Tongue (tissue), 3 donors: ENCODE measurements at places on chromosomes 11 and 22.

DNA sequence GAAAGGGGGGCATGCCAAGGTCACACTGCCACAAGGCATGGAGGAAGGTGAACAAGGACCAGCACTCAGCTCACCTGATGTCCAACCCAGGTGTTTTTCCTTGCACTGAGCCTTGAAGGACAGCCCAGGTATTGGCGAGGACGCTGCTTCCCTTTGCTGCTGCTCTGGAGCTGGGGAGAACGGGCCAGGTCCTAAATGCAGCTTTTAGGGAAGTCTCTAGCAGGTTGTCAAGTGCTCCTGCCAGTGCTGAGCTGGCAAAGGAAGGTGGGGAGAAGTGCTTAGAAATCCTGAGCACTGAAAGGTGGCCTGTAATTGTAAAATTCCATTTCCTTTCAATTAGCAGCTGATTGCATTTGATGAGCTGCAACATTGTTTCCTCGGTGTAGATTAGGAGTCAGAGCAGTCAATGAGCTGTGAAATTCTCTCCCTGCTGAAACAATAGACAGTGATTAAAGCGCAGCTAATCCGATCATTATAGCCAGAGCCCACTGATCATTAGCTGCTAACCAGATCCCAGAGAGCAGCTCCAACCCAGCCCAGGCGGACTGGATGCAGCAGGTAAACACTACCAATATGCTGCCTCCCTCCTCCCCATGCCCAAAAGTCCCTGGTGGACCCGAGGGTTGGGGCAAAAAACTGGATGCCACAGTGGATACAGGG, 507.6 kb downstream of the INSC start:
- no peak for DNase-seq

DNA sequence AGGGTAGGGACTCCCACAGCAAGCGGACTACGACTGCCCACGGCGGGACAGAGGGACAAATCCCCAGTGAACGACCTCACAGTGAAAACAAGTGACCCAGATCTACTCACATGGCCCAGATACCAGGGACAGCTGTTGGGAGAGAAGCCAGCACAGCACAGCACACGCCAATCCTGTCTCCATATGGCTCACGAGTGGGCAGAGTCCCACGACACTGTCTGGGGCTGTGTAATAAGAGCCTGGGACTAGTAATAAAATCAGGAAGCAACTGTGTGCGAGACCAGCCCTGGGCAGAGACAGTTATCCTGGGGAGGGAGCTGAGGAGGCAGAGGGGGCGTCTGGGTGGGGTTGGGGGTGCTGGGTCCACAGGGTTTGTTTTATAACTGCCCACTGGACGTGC, 385.0 kb downstream of the CTTN start:
- DNase-seq, result peak; percentile 80

GRCh38 chr11:34345991-34346480, 11.8 kb downstream of the ABTB2 start:
- DNase-seq, result peak; percentile 94

GRCh38 chr22:50303848-50304527, 3.5 kb downstream of the PLXNB2 start:
- DNase-seq, result peak; percentile 46

DNA sequence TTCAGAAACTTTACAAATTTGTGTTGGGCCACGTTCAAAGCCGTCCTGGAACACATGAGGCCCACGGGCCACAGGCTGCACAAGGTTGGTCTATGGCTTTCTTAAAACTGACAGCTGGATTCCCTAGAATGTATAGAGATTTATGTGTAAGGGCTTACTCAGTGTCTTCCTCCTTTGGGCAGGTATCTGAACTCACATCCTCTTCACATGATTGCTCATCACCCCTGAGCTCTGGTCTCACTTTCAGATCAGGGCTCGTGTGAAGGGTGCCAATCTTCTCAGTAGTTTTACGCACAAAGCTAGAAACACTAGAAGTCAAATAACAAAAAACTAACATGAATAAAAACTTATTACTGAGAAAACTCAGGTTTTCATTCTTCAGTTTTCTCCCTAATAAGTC, 27.1 kb downstream of the HPS5 start:
- no peak for DNase-seq

GRCh38 chr11:96413408-96413807, 23.6 kb downstream of the JRKL start:
- no peak for DNase-seq

DNA sequence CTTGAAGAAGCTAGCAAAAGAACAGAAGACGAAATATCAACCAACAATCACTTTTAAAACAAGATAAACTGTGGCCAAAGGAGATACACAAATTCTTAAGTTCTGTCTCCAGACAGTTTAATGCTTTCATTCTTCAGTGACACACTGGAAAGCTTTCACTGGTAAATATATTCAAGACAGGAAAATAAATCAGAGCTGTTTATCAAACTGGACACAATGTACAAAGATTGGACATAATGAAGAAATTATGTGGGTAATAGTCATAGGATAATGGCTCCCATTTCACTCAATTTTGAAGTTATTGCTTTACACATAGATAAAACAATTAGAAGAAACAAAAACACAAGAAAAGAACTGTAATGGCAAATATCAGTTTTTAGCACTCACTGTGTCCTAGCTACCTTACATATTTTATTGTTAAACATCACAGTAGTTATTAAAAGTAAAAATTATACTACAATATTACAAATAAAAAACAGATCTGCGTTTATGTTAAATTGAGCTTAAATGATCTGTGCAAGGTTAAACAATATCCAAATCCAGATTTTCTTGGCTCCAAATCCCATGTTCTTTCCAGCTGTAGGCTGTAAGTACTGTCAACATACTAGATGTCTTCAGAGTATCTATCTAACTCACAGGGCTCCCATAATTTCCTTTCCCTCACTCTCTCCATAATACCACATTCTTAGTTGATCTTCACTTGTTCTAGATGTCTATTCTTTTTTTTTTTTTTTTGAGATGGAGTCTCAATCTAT, 38.6 kb upstream of the NOX4 start:
- DNase-seq, result peak; percentile 10

- no peak for DNase-seq
Observed at GRCh38 chr11:35354644-35355043, 64.7 kb downstream of the SLC1A2 start.

- peak; percentile 15 for DNase-seq
Observed at GRCh38 chr11:78365381-78365792, 52.2 kb downstream of the GAB2 start.

GRCh38 chr22:17199003-17199731, 20.1 kb downstream of the ADA2 start:
- DNase-seq, result peak; percentile 90

DNA sequence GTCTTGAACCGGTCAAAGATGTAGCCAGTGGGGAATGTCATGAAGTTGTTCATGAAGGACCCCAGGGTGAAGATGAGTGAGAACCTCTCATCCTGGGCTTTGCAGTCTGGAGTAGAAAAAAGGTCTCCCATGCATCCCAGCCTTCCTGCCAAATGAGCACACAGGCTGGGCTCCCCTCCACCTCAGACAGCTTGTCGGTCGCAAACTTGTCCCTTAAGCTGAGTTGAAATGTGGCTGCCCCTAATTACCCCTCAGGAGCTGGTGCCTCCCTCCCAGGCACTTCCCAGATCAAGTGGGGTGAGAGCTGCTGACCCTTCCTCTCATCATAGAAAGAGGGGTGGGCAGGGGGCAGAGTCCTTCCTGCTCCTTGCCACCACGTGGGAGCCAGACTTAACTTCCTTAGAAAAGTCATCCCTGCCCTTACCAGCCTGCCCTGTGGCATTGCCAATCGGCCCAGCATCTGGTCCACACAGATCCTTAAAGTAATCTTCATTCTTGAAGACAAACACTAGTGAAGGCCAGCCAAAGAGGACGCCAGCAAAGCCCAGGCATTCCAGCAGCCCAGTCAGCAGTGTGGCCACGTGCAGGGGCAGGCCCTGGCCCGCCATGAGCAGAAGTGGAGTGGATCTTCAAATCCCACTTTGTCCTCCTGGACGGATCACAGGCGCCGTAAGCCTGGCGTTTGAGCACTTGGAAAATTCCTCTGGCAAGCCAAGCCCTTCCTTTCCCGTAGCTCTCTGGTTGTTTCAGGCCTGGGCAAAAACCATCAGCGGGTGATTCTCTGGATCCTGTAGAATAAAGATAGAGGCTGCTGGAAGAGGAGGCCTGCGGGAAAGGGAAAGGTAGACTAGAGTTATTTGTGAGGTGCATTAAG, 1.1 kb downstream of the SLC43A3 start:
- DNase-seq, result peak; percentile 52

GRCh38 chr11:111185266-111185665, 60.3 kb upstream of the POU2AF2 start:
- DNase-seq, result no peak

- peak; percentile 3 for DNase-seq
Observed at GRCh38 chr11:56876621-56877275, 112.0 kb upstream of the OR5AK2 start.

DNA sequence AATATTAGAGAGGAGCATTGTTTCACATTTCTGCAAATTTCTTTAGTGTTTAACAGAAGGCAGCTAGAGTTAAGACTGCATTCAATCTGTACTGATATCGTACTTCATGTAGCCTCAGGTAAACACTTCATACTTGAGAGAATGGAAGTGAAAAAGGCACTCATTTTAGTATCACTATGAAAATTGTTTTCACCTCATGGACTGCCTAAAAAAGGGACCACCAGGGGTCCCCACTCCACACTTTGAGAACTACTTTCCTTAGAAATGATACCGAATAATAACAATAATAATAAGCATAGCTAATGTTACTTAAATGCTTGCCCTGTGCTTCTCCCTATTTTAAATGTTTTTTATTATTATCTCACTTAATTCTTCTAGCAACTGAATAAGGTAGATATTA, 95.1 kb downstream of the BLID start:
- DNase-seq, result peak; percentile 49

- DNase-seq, result no peak
Observed at GRCh38 chr22:29983296-29983917, 96.9 kb upstream of the HORMAD2 start.

DNA sequence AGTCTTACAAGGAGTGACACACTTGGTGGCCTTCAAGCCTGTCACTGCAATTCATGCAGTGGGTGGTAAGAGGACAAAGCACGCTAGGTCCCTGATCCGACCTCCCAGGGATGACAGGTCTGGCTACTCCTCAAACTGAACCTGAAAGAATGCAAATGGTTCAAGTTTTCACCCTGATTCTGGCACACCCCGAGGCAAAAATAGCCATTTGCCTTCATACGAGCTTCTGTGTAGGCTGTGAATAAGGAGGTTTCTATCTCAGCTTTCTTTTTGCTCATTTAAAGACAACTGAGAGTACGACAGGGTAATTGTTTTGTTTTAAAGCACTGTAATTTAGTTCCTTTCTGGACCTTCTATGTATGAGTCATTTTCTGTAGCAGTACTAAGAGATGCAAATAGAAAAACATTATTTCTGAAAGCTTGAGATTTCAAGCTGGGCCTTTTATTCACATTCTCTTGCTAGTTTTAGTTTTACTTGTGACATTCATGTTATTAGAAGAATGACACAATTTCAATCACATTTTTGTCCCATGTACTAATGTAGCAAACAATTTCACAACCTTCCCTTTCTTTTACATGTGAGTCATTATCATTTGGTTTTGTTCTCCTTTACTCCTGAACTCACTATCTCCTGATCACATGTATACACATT, 56.6 kb upstream of the FDX1 start:
- no peak for DNase-seq

- DNase-seq, result no peak
Observed at GRCh38 chr22:17695986-17696385, 57.4 kb downstream of the BCL2L13 start.

DNA sequence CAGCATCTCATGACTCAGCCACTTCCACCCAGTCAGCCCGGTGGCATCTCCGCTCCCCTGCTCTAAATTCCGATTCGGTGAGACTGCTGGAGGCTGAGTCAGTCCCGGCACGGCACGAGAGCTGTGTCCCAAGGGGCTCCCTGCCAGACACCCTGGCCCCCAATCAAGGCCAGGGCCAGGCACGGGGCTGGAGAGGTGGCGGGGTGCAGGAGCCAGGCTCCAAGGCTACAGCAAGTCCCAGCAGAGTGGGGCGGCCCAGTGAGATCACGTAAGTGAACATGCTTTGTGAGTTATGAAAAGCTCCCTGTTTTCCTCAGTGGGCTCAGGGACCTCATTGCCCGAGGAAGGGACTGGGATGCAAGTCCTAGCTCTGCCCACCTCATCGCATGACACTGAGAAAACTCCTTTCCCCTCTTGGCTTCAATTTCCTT, 3.0 kb downstream of the C11orf68 start:
- no peak for DNase-seq

DNA sequence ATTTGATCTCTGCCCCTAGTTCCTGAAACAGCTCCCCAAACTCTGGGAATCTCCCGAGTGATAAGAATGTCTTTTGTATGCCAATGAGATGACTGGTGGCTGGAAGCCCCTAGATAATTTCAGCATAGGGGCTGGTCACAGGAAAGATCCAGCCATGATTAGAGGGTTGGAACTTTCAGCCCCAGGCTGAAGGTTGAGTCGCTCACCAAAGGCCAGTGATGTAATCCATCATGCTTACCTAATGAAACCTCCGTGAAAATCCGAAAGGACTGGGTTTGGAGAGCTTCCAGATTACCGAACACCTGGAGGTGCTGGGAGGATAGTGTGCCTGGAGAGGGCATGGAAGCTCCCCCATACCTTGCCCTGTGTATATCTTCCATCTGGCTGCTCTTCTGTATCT, 26.0 kb downstream of the LRRC32 start:
- DNase-seq, result no peak

DNA sequence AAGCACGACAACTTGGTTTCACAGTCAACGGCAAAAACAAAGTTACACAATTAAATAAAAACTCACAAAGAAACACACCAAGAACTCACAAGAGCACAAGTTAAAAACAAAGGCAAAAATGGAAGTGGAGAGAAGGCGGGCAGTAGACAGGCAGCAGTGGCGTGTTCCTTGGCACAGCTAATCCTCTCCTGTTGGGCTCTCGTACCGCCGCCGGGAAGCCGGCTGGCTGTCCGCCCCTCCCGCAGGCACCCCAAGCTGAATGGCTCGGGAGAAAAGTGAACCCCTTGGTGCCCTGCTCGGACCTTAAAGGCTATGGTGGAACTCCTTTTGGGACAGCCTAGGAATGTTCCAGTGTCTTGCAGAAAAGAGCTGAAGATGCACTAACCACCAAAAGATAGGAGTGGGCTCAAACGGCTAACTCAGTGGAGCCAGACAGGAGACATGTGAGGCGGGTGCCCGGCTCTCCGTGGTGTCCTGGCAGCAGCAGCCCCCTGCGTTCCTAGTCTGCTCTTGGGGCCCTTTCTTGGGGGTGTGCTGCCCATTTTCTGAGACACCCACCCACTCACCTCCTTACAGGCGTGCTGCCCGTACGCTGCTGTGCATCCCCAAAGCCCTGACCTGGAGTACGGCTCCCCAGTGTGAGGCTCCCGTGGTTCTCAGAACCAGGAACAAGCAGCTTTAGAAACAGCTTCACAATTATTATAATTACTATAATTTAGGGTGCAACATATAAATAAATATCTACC, 86.1 kb upstream of the BID start:
- DNase-seq, result no peak

GRCh38 chr11:106827687-106828086, 190.6 kb downstream of the GUCY1A2 start:
- no peak for DNase-seq

- no peak for DNase-seq
Observed at GRCh38 chr11:76735841-76736240, 47.3 kb upstream of the TSKU start.
